ENCODE measurements at places on chromosomes 2 and 18.

GRCh38 chr18:44597797-44598196, 82.9 kb upstream of the SETBP1 start:
- DNase-seq = no peak

DNA sequence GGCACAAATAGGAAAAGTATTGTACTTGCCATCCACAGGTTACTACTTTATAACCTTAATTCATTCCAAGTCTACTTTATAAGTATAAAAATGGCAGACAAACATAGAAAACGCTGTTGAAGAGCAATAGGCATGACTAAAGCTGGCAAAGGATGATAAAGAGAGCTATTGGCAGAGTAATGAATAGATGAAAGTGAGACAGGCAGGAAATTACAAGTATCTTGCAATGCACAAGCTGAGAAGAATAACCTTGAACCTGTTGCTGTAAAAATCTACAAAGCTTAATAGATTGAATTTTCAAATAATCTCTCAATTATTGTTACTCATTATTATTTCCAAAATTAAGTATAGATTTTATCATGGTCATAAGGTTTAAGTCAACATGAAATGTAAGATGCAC, 8.8 kb downstream of the PELI1 start:
- no peak for DNase-seq

DNA sequence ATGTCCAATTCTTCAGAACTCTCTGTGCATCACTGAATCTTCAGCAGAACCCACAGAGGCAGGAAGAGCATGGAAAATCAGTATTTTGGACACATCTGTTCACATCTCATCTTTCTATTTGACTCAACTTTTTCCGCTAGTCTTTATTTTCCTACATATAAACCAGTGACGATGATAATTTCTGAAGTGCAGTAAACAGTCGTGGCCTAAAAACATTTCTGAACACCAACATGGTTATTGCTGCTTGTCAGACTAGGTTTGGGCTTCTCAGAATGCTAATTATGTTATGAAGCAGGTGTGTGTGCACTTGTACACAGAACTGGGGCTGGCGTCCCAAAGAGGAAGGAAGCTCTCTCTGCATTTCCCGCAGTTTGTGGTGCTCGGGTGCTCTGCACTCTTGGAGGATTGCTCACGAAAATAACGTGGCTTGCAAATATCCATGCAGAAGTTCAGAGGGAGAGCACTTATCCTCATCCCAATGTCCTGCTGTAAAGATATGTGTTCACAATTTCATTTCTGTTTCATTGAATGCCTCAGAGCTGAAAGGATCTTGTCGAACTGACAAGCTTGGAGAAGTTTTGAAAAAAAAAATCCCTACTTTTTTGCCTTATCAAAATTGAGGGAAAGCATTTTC, 50.8 kb downstream of the EDAR start:
- no peak for DNase-seq

- DNase-seq = no peak
These were observed 83.7 kb upstream of the MBOAT2 start for GRCh38 chr2:9087121-9087681.

DNA sequence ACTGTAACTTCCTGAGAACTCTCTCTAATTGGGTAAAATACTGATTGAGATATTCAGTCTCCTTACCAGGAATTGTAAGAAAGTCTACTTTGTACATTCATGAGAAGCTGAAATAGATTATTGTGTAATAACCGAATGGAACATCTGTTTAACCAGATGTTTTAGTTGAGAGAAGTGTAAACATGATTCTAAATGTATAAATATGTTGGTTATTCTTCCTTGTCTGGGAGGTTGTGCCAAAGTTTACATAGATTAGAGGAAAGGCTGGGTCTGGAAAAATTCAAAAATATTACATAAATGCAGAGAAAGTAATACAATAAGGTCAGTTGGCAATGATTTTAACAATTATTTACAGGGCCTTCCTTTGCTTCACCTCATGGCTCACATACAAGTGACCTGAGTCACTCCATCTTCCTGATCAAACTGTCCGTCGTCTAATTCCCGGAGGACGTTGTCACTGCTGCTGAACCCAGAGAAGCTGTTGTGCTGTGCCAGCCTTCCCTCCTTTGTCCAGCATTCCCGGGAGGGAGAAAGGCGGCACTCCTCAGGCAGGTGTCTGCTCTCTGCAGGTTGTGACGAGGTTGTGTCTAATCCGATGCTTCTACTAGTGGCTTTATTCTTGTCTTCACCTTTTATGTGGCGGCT, 55.9 kb downstream of the MOB4 start:
- DNase-seq = no peak

GRCh38 chr18:11167778-11168177, 18.4 kb upstream of the PIEZO2 start:
- DNase-seq = no peak

- DNase-seq = no peak
These were observed 61.2 kb downstream of the KCNE4 start for GRCh38 chr2:223113161-223113560.

DNA sequence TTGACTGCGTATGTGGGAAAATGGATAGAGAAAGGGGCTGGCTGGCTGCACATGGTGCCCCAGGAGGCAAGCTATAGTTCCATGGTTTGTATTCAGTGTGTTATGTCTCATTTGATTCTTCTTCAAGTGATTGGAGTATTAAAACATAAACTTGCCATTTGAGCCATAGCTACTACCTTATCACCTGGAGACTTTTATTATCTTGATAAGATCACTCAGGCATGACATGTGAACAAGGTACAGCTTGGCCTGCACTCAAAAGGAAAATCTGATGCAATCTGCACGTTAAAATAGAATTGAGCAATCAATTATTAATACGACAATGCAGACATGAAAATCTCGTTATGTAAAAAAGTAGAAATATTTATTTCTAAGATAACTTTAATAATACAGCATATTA, 116.9 kb downstream of the RND3 start:
- no peak for DNase-seq

GRCh38 chr18:63180971-63181376, 138.6 kb downstream of the BCL2 start:
- DNase-seq = no peak

GRCh38 chr2:24163601-24164000, 11.3 kb upstream of the FAM228A start:
- DNase-seq = no peak

- peak; percentile 67 for DNase-seq
These were observed 814 bp downstream of the FZD7 start for GRCh38 chr2:202034249-202035088.

- DNase-seq = no peak
These were observed 70.8 kb downstream of the RTP5 start for GRCh38 chr2:241940329-241940728.

DNA sequence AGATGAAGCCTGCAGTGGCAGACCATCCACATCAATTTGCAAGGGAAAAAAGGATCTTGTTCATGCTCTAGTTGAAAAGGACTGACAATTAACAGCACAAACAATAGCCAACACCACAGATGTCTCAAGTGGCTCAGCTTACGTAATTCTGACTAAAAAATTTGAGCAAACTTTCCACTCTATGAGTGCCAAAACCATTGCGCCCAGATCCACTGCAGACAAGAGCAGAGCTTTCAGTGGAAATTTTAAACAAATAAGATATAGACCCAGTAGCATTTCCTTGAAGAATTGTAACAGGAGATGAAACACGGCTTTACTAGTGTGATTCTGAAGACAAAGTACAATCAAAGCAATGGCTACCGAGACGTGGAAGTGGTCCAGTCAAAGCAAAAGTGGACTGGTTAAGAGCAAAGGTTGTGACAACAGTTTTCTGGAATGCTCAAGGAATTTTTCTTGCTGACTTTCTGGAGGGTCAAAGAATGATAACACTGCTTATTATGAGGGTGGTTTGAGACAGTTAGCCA, 12.0 kb upstream of the ZNF396 start:
- no peak for DNase-seq

- no peak for DNase-seq
These were observed 90.1 kb upstream of the SMAD2 start for GRCh38 chr18:48020337-48021250.

DNA sequence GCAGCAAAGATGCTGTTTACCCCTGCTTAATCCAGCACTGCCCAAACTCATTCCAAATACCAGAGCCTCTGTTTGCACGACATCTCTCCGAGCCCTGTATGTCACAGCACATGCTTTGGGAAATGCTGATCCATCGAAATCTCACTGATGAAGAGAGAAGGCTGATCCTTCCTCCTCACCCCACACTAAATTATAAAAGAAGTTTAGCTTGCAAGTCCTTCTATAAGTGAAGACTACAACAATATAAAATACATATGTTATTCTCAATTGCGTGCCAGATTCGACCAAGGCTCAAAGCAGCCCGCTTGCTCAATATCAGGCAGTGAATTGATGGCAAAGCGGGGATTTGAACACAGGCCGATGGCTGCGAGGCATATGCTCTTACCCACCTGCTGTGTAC, 30.7 kb upstream of the SLC35F6 start:
- no peak for DNase-seq

- DNase-seq = no peak
These were observed 35.8 kb downstream of the FOSL2 start for GRCh38 chr2:28428486-28428885.

GRCh38 chr2:10481666-10482157, 33.6 kb upstream of the ODC1 start:
- DNase-seq = no peak

DNA sequence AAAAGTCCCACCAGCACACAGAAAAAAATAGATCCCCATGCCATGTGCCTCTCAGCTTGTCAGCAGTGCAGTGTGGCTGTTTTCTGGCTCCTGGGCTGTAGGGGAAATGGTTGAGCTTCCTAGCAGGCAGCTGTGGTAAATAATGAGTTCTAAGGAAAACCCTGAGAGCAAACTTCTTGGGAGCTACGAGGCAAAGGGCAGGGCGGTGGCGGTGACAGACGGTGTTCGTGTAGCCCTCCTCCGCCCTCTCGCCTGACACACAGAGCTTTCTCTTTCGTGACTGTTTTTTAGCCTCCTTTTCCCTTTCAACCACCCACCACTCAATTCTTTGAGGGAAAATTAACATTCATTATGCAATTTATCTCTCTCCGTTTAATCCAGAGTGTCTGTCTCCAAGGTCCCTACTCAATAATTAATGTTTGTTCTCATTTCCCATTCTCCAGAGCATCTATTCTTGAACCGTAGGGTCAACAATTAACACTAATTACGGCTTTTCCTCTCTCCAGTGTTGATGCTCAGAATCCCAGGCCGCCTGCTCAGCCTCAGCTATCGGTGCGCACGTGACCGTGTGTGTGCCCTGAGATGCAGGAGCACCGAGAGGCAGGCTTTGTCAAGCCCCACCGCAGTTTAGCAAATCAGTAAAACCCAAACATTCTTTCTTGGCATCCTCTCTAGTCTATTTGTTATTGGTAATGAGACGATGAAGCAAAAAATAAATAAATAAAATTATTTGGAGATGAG, 50.1 kb downstream of the KIAA2012 start:
- no peak for DNase-seq

- DNase-seq = no peak
These were observed 39.1 kb downstream of the PLEK start for GRCh38 chr2:68404164-68404563.

- DNase-seq = no peak
These were observed 11.9 kb downstream of the PIK3C3 start for GRCh38 chr18:41966943-41967342.

- no peak for DNase-seq
These were observed 860.6 kb upstream of the ZEB2 start for GRCh38 chr2:145380436-145381017.

DNA sequence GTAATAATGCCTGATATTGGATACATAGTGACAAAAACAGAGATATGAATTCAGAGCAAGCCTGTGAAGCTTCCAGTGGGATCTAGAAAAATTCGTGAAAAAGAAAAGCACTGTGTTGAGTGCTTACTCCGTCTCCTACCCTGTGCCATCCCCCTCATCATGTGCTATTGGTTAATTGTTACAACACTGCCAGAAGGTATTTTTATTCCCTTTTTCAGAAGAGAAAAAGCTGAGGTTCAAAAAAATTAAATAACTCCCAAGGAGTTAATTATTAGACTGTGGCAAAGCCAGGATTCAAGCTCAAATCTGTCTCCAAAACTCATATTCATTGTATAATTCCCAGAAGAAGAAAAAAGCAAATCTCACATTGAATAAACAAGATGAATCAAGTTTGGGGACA, 735.5 kb upstream of the ACVR2A start:
- no peak for DNase-seq

- no peak for DNase-seq
These were observed 33.4 kb upstream of the ATP8B1 start for GRCh38 chr18:57836557-57836956.

GRCh38 chr2:101679801-101680487, 17.6 kb upstream of the MAP4K4 start:
- no peak for DNase-seq

GRCh38 chr18:13500227-13500865, 226.0 kb downstream of the FAM210A start:
- no peak for DNase-seq

DNA sequence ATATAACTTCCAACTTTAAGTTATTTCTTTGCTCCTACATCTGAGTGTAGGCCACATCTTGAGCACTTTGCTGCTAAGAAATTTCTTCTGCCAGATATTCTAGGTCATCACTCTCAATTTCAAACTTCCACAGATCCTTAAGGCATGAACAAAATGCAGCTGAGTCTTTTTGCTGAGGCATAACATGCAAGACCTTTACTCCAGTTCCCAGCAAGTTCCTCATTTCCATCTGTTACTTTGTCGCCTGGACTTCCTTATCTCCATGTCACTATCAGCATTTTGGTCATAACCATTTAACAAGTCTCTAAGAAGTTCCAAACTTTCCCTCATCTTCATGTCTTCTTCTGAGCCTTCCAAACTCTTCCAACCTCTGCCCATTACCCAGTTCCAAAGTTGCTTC, 1077.3 kb upstream of the TMEFF2 start:
- DNase-seq = no peak

- DNase-seq = no peak
These were observed 252.6 kb downstream of the AGAP1 start for GRCh38 chr2:235746257-235746934.

GRCh38 chr2:166376488-166376828, 714 bp upstream of the SCN9A start:
- DNase-seq = no peak

- DNase-seq = no peak
These were observed 479.3 kb downstream of the CPS1 start for GRCh38 chr2:211035548-211036185.

GRCh38 chr18:70931942-70932814, 643.3 kb downstream of the SOCS6 start:
- no peak for DNase-seq

GRCh38 chr2:165044505-165045303, 89.4 kb upstream of the SLC38A11 start:
- DNase-seq = no peak

- no peak for DNase-seq
These were observed 466.0 kb downstream of the RIT2 start for GRCh38 chr18:42649331-42650035.

DNA sequence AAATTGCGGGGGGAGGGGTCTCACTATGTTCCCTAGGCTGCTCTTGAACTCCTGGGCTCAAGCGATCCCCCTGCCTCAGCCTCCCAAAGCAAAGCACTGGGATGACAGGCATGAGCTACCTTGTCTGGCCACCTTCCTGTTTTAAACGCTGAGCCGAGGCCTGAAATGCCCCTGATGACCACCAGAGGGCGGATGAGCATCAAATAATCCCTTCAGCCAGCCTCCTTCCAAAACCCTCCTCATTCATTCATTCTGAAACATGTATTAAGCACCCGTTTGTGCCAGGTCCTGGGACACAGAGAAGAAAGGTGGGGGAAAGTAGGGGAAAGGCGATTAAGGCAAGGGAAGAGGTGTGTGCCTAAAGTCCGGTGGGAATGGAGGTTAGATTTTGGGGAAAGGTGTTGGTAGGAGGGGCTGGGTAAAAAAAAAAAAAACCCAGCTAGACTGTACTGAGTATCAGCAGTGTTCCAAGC, 30.7 kb upstream of the PTMA start:
- DNase-seq = peak; percentile 91

GRCh38 chr18:62323483-62324180, 1.5 kb upstream of the TNFRSF11A start:
- DNase-seq = no peak

All from sciatic nerve (tissue), 2 donors.